ENCODE measurements at places on chromosomes 16 and 17.

- H3K27ac ChIP-seq, result no peak overlapping the region
- no peaks in the 10 kb centered on the region for H3K27me3 ChIP-seq
- H3K4me1 ChIP-seq, result no peaks in the 10 kb centered on the region
- peak; percentile 37 for DNase-seq
- no peak overlapping the region for H3K4me3 ChIP-seq
These were observed 201.2 kb downstream of the UTP18 start for GRCh38 chr17:51461578-51462004.

- no peak overlapping the region for H3K4me3 ChIP-seq
- H3K27me3 ChIP-seq, result no peaks in the 10 kb centered on the region
- no peaks in the 10 kb centered on the region for H3K4me1 ChIP-seq
- DNase-seq, result no peak
These were observed 41.5 kb downstream of the USP22 start for GRCh38 chr17:21001111-21001812.

DNA sequence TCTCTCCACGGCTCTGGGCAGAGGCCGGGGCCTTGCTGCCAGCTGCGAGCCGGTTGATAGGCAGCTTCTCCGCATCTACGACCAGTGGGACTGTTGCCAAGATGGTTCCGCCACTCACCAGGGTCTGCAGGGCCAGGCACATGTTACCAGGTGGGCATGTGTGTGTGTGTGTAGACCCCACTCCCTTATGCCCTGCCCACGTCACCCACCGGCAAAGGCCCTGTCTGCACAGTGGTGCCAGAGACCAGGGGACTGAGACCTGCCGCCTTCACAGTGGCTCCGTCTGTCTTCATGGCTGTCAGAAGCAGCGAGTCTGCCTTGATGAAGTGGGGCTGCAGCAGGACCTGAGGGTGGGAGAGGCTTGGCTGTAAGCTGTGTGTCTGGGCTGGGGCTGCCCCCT is 17.7 kb downstream of the SREBF1 start:
- H3K4me1 ChIP-seq, result peaks cover 20% of the 10 kb centered on the region
- no peaks in the 10 kb centered on the region for H3K27me3 ChIP-seq
- no peak overlapping the region for H3K27ac ChIP-seq
- H3K36me3 ChIP-seq, result peaks cover 12% of the 10 kb centered on the region

- H3K36me3 ChIP-seq, result no peaks in the 10 kb centered on the region
- no peak overlapping the region for H3K4me3 ChIP-seq
- DNase-seq, result no peak
- no peaks in the 10 kb centered on the region for H3K4me1 ChIP-seq
- no peak overlapping the region for H3K27ac ChIP-seq
- no peaks in the 10 kb centered on the region for H3K27me3 ChIP-seq
These were observed 215.3 kb upstream of the KIF2B start for GRCh38 chr17:53607475-53607874.

DNA sequence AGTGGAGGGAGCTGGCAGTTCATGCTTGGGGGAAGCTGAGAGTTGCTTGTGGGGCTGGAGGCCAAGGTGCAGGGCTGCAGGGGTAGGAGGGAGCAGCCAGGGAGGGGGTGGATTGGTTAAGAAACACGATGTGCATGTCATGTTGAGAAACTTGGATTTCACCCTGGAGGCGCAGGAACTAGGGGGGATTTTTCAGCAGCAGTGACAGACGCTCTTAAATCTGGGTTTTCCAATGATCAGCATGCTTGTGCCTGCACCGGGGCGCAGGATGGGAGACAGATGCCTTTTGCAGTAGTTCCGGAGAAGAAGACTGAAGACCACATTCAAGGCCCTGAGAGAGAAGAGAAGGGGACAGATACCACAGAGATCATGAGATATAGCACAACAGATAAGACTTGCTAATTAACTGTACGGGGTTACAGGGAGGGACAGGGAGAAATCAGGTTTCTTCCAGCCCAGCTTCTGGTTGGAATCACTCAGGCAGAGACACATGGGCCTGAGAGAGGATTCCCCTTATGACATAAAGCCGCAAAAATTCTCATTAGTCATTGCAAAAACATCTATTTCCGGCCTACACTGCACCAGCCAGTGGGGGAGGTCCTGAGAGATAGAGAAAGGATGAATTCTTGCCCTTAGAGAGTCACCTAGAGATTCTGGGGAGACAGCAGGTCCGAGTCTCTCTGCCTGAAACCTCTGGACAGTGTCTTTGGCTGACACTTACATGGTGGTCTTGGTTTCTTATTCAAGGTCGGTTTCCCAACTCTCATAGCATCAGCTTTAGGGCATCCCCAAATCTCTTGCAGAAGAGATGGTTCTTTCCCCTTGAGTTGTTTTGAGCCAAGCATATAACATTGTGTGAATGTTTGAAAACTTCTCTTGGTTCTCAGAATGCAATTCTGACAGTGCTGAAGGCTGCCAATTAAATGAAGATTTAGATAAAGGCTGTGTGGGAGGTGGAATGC is 27.1 kb downstream of the CDH13 start:
- peak overlapping the region; percentile 91 for H3K27ac ChIP-seq
- DNase-seq, result peak; percentile 84
- no peaks in the 10 kb centered on the region for H3K27me3 ChIP-seq
- H3K4me3 ChIP-seq, result no peak overlapping the region
- peaks cover 65% of the 10 kb centered on the region for H3K4me1 ChIP-seq
- H3K36me3 ChIP-seq, result no peaks in the 10 kb centered on the region

- H3K4me3 ChIP-seq, result no peak overlapping the region
- peaks cover 30% of the 10 kb centered on the region for H3K4me1 ChIP-seq
- H3K36me3 ChIP-seq, result no peaks in the 10 kb centered on the region
These were observed 77.6 kb upstream of the KSR1 start for GRCh38 chr17:27378482-27379175.

- H3K27me3 ChIP-seq, result no peaks in the 10 kb centered on the region
- peak; percentile 28 for DNase-seq
- no peaks in the 10 kb centered on the region for H3K36me3 ChIP-seq
- H3K4me1 ChIP-seq, result no peaks in the 10 kb centered on the region
These were observed 140.7 kb downstream of the KATNIP start for GRCh38 chr16:27690608-27691007.

DNA sequence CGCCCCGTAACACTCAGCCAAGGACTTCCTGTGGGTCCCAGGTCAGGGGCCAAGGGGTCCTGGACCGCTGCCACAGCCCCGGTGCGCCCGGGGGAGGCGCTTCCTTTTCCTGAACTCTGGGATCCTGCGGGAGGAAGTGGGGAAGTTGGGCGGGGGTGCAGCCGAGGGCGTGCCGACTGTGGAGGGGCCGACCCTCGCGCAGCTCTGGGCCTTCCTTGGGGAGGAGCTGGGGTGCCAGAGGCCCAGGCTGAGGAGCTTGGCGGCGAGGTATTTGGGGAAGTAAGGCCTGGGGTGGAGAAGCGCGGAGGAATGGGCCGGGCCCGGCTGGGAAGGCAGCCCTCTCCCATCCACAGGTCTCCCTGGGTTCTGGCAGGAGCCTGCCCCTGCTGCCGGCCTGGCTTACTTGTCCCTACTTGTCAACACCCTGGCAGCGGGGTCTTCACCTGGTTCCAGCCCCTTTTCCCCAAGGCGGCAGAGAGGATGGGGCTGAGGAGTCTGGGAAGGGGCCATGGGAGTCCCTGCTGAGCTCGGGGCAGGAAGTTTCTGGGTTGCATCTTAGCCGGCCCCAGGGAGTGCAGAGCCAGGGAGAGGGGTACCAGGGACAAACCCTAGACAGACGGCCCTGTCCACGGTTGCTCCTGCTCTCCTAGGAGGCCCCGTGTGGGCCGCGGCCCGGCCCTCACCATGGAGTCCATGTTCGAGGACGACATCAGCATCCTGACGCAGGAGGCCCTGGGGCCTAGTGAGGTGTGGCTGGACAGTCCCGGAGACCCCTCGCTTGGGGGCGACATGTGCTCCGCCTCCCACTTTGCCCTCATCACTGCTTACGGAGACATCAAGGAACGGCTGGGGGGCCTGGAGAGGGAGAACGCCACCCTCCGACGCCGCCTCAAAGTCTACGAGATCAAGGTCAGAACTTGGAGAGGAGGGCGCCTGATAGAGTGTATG is 1.7 kb downstream of the TBKBP1 start:
- H3K4me3 ChIP-seq, result peak overlapping the region; percentile 81
- no peak for DNase-seq
- H3K27ac ChIP-seq, result no peak overlapping the region
- H3K4me1 ChIP-seq, result peaks cover 32% of the 10 kb centered on the region

Data from endothelial cell of umbilical vein (primary cell).